Stimulated activated CD8-positive, alpha-beta memory T cell treated with anti-CD3 and anti-CD28 coated beads, Interleukin-15, amount 100 ng/mL, for 4 hours (primary cell): ENCODE measurements at places on chromosomes 11 and 22.

DNA sequence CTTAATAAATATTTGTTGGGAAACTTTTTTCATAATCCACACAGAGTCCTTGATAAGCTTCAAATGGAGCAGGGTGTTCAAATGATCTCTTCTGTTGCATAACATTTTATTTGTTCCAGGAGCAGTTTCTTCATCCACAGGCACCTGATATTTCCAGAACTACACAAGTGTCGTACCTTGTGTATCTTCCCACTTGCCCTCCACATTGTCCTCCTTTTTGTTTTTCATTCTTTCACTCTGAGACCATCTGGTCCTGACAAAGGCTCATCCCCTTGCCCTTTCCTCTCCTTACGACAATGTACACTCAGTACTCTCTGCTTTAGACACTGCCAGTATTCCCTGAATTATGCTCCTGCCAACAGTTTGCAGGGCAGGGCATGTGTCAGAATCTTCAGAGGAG is 5.2 kb upstream of the AMOTL1 start:
- no peak for DNase-seq

DNA sequence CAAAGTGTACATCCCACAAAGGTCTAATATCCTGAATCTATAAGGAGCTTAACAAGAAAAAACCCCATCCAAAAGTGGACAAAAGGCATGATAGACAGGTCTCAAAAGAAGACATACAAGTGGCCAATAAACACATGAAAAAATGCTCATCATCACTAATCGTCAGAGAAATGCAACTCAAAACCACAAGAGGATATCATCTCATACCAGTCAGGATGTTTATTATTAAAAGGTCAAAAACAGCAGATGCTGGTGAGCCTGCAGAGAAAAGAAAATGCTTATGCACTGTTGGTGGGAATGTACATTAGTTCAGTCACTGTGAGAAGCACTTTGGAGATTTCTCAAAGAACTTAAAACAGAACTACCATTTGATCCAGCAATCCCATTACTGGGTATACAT is 12.7 kb downstream of the LGALS12 start:
- no peak for DNase-seq

DNA sequence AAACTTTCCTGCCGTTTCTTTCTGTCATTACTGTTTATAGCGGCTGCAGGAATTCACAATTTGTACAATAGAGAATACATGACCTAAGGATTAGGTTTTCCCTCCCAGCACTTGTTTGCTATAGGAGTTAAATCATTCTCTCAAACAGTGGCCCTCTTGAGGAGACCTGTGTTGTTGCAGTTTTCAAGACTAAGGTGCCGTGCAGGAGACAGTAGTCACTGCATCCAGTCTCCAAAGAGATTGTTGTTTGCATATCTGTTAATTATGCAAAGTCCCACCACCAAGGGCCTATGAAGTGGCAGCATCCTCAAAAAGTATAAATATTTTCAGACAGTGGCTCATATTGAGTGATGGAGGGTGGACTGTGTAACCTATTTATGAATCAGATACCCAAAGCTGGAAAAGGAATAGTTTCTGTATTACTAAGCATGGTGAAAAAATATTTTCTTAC is 2.3 kb downstream of the PRSS23 start:
- no peak for DNase-seq

- DNase-seq: no peak
These were observed 42.1 kb upstream of the ISX start for GRCh38 chr22:35023692-35024363.

DNA sequence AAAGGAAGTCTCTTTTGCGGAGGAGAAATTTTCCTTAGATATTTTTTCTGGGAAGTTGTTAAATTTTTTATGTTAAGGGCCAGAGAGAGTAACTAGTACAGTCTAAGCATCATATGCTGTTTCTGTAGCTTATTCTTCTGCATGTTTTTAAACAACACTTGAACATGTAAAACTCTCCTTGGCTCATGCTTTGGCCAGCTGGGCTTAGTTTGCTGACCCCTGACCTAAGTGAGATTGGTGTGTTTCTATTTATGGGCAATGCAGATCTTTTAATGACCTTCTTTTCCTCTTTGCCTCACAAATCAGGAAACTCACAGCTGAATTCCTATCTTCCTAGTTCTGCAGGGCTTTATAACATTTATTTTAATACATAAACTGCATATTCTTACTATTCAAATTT is 942.5 kb downstream of the OPCML start:
- no peak for DNase-seq

DNA sequence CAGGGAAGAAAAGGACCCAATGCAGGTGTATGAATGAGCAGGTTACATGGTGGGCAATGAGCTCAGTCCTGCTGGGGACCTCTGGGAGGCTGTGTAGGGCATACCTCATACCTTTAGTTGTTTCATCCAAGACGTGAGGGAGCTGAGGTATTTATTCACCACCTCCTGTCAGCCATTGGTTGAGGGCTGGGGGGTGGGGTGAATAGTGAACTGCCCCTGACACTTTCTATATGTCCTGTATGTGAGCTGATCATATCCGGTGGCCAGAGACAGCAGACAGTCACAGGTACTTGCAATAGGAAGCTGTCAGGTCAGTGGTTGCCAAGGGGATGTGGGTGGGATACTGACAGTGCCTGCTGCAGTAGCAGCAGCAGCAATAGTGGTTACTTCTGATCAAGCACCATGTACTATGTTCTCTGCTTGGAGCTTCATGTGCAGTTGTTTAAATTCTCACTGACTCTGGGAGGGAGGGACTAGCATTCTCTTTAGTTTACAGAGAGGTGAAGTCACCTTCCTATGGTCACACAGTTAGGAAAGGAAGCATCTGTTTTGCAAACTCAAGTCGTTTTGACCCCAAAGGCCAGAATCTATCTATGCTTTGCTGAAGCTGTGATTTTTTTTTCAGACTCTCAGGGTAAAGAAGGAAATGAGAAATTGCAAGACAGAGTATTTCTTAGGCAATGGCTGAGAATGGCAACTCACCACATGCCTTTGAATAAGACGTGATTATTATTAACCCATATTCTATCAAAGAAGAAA is 54.0 kb downstream of the MIAT start:
- no peak for DNase-seq
